GM20000 (cell line): ENCODE measurements at places on chromosomes 4 and X.

GRCh38 chrX:100743009-100743607 lies 11.2 kb upstream of the SYTL4 start:
- DNase-seq, result no peak

GRCh38 chr4:190016369-190017289 lies 10.4 kb downstream of the FRG2 start:
- DNase-seq, result no peak

DNA sequence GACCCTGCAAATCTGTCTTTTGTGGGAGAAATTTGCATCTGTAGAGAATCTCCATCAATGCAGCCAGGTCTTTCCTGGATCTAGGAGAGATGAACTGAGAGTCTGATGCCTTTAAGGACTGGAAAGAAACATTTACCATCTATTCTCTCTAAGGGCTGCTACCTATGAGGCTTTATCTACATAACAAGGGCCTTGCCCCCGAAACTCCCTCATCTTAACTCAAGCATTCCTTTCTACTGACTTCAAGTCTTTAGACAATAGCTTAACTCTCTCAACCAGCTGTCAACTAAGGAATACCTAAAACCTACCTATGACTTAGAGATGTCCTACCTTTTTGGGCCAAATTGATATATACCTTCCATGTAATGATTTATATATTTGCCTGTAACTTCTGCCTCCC lies 32.1 kb downstream of the MAGEB17 start:
- no peak for DNase-seq

GRCh38 chrX:65690057-65690855 lies 22.8 kb downstream of the MSN start:
- no peak for DNase-seq

DNA sequence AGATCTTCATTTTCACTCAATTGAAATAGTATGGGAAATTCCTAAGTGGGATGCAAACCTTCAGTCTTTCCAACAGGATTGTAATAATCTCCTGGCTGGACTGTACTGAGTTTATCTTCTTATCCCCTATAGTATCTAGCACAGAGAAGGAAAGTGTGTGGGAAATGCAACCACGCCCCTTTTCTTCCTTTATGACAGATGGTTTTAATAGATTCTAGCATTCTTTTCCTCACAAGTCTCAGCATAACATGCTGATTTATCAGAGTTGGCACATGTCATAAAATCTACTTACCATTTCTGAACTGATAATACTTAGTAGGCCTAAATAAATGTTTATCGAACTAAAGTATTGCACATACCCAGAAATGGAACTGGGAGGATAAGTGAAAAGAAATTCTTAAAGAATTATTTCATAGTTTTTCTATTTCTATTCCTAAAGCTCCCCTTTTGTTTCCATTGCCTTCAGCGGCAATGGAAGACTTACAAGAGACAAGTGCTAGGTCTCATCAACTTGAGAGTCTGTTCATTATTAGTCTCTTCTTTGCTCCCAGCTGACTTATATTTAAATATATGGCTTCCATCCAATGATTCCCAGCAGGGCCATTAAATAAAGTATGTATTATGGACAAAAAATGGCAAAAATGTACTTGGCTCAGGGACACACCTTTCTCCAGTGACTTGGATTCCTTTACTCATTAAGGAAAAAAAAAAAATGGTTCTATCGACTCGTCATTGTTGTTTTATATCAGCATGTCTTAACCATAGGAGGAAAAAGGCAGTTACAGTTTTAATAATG lies 484.5 kb downstream of the IL1RAPL1 start:
- DNase-seq, result no peak

- no peak for DNase-seq
Observed at GRCh38 chr4:54400802-54401201, 171.7 kb downstream of the PDGFRA start.

- DNase-seq, result peak; percentile 35
Observed at GRCh38 chr4:107825072-107825824, 516 bp downstream of the SGMS2 start.

DNA sequence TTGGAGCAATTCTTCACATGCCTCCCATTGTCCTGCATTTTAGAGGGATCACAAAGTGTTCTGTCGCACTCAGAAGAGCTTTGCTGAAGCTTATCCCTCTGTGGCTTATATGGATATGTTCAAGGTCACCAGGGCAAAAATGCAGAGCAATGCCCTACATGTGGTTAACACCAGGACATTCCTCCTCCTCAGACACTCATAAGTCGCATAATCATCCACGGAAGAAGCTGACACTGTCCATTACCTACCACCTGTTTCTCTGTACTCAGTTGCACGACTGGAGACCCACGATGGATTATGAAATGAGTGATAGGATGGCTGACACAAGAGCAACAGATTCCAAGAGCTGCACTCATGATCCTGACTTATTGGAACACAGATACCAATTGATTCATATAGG lies 68.7 kb upstream of the PRDX4 start:
- DNase-seq, result no peak

GRCh38 chr4:118587116-118587831 lies 97.9 kb upstream of the METTL14 start:
- no peak for DNase-seq

DNA sequence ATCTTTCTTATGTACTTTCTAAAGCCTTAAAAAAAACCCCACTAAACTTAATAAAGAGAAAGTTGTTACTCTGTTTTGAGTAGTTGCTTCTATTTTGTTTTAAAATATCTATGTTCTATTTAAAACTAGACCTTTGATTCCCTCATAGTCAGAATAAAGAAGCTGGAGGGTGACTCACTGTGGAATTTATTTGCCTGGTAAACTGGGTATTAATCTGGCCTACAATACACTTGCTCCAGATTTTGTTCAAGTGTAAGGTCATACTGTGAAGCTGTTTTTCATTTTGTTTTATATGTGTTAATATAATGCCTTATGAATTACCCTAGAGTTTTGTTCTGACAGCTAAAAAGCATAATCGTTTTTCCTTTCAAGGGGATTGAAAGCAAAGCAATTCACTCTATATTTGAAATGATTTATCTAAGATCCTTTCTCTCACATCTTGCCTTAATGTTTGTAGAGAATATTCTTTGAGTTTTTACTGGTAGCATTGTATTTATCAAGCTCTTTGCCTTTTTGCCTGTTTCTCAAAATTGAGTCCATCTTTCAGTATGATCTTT lies 277.4 kb upstream of the PITX2 start:
- no peak for DNase-seq
